RWPE1 (cell line): ENCODE measurements at places on chromosomes 12 and 14.

- DNase-seq: no peak
These were observed 2.6 kb downstream of the MLEC start for GRCh38 chr12:120689397-120690082.

DNA sequence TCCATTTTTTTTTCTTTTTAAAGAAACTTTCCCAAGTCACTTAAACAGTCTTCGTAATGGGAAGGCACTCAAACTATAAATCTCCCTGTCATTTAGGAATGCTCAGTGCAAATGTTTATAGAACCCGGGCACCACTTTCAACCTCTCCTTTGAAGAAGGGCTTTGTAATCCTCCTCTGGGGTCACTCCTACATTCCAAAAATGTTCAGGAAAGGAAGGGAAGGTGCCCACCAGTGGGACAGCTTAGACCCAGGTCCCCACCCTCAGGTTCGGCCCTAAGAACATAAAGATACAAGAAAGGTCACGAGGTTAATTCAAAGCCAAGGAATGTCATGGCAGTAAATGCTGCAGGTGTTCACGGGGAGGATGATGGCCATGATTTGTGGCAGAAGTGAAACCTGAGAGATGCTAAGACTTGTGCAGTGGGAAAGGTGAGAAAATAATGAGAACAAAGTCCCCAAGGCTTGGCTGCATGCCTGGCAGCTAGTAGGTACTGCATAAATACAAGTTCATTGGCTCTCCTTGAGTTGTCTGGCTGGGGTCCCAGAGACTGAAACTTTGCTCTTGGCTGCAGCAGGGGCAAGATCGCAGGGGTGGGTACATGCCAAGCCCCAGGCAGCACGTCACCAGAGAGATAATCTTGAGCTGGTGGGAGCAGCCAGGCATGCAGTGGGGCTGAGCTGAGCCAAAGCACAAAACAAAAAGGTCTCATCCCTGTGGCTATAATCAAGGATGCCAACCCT lies 21.1 kb downstream of the KRT18 start:
- no peak for DNase-seq

DNA sequence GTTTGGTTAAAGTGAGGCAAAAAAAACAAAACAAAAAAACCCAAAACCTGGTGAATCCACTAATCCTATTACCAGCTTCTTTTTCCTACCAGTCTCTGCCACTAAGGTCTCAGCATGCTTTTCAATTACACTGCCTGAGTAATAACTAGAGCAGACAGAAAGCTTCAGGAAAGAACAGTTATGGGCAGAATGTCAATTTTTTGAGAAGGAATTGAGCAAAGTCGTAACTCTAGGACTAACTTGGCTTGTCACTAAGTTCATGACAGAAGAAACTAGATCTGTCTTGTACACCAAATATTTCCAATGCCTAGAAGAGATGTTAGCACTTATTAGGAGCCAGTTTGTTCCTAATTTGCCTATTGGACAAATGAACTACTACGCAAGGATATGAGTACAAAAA lies 148.8 kb upstream of the CNOT2 start:
- no peak for DNase-seq

DNA sequence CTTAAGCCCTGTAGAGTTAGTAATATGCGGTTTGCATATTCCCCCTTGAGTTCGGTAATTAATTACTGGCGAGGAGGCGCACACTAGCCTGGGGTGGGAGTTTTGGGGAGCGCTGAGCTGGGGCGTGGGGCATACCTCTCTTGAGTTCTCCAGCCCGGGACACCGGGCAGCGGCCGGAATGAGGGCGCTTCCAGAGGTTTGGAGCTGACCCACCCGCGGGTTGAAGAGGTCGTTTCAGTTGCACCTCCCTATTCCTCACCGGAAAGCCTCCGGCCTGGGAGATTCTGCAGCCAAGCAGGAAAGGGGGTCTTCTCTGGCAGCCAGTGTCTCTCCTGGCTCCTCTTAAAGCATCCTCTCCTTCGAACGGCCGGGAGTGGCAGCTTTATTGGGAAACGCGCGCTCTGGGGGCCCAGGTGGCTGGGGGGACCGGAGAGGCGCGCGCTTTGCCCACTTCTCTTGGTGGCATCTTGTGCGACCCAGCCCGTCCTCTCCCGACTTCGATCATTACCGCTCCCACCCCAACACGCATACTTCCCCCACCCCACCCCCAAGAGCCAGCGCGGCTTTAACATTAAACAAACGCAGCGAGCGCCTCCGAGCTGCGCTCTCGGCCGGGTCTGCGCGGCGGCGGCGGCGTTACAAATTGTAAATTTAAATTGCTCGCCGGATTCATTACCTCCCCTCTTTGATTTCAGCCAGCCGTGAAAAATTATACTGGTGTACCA lies 3.9 kb upstream of the LHX5 start:
- DNase-seq: no peak

- no peak for DNase-seq
These were observed 311.4 kb downstream of the RGS6 start for GRCh38 chr14:72243309-72244293.

- no peak for DNase-seq
These were observed 64.8 kb downstream of the NKX2-1 start for GRCh38 chr14:36455241-36455627.

DNA sequence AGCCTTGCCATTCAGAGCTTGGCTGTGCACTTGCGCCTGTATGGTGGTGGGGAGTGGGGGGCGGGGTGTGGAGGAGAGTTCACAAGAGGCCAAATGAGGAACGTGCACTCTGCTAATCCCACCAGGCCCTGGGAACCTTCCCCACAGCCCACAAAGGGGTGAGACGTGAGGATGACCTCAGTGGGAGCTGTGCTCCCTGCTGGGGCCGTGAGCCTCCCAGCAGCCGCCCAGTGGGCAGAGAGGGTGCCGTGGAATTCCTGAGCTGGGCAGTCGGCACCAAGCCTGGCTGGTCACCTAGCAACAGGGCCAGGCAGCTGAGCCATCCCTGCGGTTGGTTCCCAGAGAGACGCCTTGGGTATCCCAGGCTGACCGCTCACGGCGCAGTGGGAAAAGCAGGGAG lies 53.7 kb downstream of the CCNK start:
- DNase-seq: no peak

GRCh38 chr14:57051633-57052032 lies 217.1 kb downstream of the EXOC5 start:
- no peak for DNase-seq

- DNase-seq: no peak
These were observed 20.4 kb downstream of the MAP3K9 start for GRCh38 chr14:70788898-70789297.

DNA sequence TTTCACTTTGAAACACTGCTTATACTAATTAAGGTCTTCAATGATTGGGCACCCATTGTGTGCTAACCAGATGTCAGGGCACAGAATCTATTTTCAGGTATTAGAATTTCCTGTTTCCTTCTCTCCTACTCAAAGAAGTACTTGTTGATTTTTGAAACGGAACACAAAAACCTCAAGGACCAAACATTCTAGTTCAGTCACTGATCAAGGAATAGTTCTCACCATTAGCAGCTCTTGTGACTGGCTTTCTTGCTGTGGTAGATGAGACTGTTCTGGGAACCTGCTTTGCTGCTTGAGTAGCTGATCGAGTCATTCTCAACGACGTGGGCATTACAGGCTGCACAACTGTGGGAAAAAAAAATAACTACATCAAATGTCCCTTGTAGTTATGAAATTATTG lies 11.0 kb downstream of the DLGAP5 start:
- no peak for DNase-seq

- no peak for DNase-seq
These were observed 18.7 kb downstream of the HVCN1 start for GRCh38 chr12:110670161-110670701.

GRCh38 chr12:83408146-83408545 lies 721.4 kb downstream of the TMTC2 start:
- DNase-seq: no peak

- no peak for DNase-seq
These were observed 8.7 kb upstream of the ZNF740 start for GRCh38 chr12:53171725-53172329.

- no peak for DNase-seq
These were observed 24.2 kb downstream of the FGD4 start for GRCh38 chr12:32423559-32423958.

DNA sequence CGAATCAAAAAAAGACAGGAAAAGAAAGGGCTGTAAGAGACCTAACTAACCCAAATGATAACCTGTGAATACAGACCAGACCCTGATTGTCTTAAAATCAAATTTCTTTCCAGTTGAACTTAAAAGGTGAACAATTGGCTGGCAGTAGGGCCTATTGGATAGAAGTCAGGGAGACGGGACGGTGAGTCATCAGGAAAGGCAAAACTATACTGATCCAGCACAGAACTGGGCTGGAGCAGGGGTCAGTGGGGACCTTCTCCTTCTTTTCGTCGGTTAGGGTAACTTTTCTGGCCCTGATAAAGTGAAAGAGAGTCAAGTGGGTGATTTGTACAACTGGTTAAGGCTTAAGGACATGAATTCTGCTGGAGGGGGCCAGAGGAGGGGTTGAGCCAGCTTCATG lies 84.9 kb upstream of the OTX2 start:
- no peak for DNase-seq

GRCh38 chr14:91373591-91374254 lies 43.9 kb downstream of the CCDC88C start:
- no peak for DNase-seq

DNA sequence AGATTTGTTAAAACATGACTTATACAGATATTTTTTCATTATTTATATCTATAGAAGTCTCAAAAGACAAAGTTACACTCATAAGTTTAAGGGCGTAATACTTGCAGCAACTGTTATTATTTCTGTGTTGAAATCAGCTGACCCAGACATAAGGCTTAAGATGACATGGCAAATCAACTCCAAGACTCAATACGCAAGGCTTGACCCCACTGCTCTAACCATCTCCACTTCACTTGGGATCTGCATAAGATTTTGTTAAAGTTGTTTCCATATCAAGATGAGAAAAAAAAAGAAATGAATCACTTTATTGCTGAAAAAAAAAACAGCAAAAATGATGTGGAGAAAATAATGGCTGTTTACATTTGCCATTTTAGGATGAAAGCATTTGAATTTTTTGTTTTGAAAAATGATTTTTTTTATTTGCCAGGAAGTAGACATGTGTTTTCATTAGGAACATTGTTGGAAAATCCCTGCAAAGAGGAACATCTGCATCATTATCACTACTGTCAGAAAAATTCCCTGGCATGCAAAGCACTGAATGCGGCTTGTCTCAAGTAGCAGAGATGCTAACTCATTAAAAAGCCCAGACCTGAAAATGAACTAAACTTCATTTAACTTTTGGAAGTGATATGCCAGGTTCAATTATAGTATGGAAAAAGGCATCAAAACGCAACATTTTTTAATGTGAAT lies 73.5 kb downstream of the LIN7A start:
- no peak for DNase-seq

GRCh38 chr12:124888260-124888659 lies 24.6 kb upstream of the SCARB1 start:
- DNase-seq: no peak

DNA sequence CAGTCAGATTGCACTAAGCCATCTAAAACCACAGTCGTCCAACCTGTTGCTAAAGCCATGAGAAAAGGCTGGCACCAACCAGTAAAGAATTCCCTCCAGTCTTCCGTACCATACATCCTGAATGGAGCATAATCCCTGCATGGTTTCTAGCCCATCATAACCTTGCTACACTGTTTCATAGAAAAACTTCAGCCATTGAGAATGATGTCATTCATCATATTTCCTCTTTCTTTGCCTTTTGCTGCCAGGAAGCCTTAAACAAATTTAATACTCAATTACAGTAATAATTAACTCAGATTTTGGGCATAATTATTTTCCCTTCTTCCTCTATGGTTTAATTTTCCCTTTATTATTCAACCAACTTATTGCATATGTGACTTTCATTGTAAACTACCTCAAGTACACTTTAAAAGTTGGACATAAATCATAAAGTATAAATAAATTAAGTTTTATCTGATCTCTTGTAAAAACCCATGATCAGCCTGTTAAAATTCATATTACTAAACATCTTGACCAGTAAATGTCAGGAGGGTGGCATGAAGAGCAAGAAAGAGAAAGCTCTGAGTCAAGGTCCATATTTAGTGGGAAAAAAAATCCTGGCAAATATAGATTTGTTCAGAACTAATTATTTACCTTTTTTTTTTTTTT lies 264.7 kb downstream of the ZFP36L1 start:
- DNase-seq: no peak

DNA sequence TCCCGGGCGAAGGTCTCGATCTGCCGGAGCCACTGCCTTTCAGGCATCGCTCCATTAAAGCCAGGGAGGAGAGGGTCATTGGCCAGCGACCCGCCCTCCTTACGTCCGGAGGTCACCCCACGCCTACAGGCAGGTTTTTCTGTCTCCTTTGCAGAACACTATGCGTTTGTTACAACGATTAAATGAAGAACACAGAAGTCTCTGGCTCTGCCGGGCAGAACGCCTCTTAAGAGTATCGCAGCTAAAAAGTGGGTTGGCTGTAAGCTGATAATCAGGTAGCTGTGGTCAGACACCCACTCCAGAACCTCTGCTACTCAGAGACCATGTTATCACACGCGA lies 15.0 kb downstream of the OTX2 start:
- no peak for DNase-seq

DNA sequence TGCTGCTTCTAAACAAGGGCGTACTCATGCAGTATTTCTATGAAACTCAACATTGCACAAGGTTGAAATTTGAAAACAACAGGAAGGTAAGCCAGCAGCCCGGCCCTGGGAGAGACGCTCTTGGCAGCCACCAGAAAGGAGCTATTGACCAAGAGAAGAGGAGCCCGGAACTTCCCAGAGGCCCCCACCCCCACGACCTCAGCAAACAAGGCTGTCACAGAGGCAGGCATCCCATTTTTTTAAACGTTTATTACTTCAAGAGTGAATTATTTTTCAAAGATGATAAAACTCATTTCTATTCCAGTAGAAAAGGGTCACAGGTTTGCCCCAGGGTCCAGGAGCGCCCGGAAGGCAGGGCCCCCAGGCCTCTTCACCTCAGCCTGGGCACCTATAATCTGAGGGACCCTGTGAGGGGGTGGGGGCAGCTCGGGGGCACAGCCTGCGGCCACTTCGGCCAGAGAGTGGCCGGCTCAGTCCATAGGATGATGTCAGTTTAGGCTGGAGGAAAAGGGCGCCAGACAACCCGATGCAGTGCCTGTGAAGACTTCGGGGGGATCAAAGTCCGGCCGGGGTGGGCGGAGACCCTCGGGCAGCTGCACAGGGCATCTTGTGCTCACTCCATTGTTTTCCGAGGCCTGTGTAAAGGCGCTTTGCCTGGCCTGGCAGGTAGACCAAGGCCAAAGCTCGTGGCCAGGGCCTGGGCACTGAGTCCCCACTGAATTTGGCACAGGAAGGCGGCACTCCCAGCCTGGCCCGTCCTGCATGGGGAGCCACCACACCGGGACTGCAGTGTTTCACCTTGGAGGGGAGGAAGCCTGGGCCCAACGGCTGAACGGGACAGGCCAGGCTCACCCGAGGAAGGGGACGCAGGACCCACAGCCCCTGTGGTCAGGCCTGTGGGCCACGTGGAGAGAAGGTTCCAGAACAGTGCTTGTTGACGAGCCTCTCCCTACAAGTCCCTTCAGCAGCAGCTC lies 86.0 kb downstream of the SCARB1 start:
- no peak for DNase-seq

GRCh38 chr14:26794731-26795130 lies 196.9 kb upstream of the NOVA1 start:
- no peak for DNase-seq
